Sciatic nerve (tissue), 2 donors: ENCODE measurements at places on chromosomes 1 and 21. TPM values are rescaled to one million over a fixed set of nuclear protein-coding genes. Genes with fewer than 3 reads are reported as not detected.

GRCh38 chr1:201892211-201892610 lies 3.5 kb downstream of the SHISA4 start:
- DNase-seq = no peak

- DNase-seq = no peak
These were observed 113.8 kb upstream of the DNAH14 start for GRCh38 chr1:224815647-224816046.

DNA sequence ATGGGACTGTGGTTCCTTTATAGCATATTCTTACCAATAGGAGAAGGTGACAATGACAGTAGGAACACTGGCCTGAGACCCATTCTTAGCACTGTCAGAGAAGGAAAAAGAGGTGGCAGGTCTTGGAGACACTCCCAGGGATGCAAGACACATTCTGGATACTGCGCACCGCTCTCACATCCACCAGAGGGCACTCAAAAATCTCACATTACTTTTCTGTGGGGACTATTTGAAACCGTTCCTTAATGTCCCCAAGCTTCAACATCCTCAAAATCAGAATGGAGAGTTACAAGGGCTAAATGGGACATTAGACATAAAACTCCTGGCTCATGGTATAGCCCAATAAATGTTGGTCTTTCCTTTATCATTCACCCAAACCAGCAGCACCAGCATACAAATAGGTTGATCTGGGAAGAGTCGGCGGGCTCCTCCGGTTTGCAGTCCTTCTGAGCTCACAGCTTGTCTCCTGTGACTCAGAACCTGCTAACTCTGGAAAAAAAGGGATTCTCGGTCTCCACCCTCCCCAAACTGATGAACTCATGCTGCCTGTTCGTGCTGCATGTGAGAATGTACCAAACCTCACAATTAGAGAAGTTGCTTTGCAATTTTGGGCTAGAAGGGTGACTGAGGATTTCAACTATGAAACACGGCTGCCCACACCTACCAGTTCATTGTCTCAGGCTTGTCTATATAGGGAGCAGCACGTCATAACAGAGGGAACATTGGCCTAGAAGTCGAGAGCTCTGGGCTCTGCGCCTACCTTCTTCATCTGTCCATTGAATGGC lies 40.2 kb downstream of the IL12RB2 start:
- no peak for DNase-seq

DNA sequence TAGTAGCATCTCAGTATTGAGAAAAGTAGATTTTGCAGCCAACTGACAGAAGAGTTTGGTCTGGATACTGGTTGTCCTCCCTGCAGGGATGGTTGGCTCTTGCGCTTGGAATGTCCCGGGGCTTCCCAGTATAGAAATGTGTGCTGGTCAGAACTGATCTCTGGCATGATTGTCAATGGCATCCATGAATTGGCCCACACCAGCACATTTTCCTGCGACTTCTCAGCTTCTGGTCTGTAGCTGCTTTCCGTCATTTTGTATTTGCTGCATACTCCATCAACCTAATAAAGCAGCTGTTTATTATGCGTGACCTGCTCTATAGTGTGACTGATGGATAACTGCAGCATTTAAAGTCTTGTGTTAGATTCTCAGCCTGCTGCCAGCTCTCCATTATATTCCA lies 203.7 kb downstream of the S1PR1 start:
- no peak for DNase-seq

DNA sequence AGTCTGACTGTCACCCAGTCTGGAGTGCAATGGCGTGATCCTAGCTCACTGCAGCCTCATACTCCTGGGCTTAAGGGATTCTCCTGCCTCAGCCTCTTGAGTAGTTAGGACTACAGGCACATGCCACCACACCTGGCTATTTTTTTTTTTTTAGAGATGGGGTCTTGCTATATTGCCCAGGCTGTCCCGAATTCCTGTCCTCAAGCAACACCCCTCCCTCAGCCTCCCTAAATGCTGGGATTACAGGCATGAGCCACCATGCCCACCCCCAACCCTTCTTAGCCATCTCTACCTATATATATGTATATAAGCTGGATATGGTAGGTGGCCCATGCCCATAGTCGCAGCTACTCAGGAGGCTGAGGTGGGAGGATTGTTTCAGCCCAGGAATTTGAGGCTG lies 13.4 kb upstream of the SLC25A44 start:
- no peak for DNase-seq

GRCh38 chr21:35366394-35367080 lies 317.4 kb upstream of the RUNX1 start:
- no peak for DNase-seq

DNA sequence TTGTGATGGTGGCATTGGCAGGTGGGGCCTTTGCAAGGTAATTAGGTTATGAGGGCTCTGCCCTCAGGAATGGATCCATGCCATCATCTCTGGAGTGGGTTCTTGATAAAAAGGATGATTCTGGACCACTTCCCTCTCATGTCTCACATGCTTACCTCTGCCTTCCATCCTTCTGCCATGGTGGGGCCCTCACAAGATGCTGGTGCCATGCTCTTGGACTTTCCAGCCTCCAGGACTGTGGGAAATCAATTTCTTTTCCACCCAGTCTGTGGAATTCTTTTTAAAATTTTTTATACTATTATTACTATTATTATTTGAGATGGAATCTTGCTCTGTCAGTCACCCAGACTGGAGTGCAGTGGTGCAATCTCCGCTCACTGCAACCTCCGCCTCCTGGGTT lies 57.3 kb downstream of the ACBD3 start:
- peak; percentile 17 for DNase-seq

GRCh38 chr1:51966559-51966958 lies 23.9 kb downstream of the RAB3B start:
- DNase-seq = no peak

GRCh38 chr21:17231771-17232170 lies 281.1 kb upstream of the CXADR start:
- no peak for DNase-seq

GRCh38 chr1:35893051-35893879 lies 10.3 kb downstream of the AGO1 start:
- no peak for DNase-seq

GRCh38 chr1:173702736-173703135 lies 12.0 kb upstream of the KLHL20 start:
- DNase-seq = no peak

GRCh38 chr1:184597650-184598357 lies 156.9 kb downstream of the EDEM3 start:
- DNase-seq = no peak

DNA sequence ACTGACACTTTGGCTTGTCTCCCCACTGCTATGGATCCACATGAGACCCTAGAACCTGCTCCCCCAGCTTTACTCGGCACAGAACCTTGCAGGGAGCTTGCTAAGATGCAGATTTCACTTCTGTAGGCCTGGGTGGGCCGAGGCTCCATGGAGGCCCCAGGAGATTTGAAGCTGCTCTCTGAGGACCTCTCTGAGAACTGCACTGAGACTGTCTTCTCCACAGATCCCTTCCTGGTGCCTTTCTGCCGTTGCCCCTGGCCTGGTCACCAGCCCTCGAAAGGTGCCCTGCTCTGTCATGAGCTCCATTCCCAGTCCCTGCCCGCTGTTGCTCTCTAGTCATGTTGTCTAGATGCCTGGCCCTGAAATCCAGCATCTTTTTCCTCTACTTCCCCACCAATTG lies 588.4 kb downstream of the AJAP1 start:
- DNase-seq = no peak

- DNase-seq = no peak
These were observed 16.1 kb upstream of the LDLRAP1 start for GRCh38 chr1:25527226-25527846.

DNA sequence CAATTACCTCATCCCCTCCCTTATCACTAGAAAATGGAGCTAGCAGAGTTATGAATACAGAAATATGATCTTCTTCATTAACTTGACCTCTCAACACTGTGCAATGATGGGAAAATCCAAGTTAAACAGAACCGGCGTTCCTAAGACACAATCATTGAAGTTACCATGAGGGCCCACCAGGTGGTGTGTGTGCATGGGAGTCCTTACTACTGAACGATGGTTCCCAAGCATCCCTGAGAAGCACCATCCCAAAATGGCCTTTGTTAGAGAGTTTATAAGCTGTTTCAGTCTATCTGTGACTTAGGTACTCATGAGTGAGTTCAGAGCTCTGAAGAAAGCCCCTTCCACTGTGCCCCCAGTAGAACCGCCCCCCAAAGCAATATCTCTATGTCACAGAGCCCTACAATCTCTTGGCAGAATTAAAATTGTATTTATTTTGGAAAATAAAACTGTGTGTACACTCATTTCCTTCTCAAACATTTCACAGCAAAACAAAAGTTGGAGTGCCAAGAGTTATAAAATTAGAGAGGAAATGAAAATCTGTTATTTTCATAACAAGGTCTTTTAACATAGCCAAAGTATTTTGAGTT lies 56.8 kb downstream of the PLD5 start:
- DNase-seq = peak; percentile 62

GRCh38 chr1:67604778-67605177 lies 80.2 kb upstream of the GADD45A start:
- no peak for DNase-seq

GRCh38 chr1:117883616-117884015 lies 45.8 kb downstream of the GDAP2 start:
- DNase-seq = no peak

- DNase-seq = no peak
These were observed 26.3 kb downstream of the NMNAT2 start for GRCh38 chr1:183391863-183392262.

DNA sequence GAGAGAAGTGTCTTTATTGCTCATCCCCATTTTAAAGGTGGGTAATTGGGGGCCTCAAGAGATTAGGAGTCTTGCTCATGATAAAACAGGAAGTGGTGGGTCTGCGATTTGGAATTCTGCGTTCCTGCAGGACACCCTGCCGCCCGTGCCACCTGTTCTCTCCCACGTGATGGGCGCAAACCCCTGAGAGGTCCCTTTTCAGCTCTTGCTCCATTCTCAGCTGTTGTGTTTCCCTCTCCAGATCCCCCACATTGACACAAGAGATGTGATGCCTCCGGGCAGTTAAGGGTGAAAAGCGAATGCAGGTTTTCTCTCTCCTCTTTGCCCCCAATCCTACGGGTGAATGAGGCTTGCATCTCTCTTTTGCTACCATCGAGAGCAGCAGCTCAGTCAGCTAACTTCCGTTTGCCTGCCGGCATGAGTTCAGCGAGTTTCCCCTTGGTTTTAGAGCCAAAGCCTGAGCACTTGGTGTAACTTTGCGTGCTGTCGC lies 57.5 kb downstream of the KIF26B start:
- DNase-seq = no peak

Gene MTARC1
- 28.6 TPM for total RNA-seq

Gene SLC45A1
- 2.5 TPM for total RNA-seq

Gene SPATA6
- total RNA-seq = 70.3 TPM

Gene COL6A2
- 397 TPM for total RNA-seq

Gene CCDC181
- total RNA-seq = 2.1 TPM

Gene PRR9
- not detected for total RNA-seq

Gene LCE1E
- total RNA-seq = not detected

Gene LORICRIN
- not detected for total RNA-seq

Gene TMEM35B
- 42.1 TPM for total RNA-seq

Gene TMEM79
- 3.1 TPM for total RNA-seq
